ENCODE measurements at places on chromosomes 5 and 9.

GRCh38 chr9:85268131-85268530 is 473.6 kb downstream of the AGTPBP1 start:
- no peak for DNase-seq

DNA sequence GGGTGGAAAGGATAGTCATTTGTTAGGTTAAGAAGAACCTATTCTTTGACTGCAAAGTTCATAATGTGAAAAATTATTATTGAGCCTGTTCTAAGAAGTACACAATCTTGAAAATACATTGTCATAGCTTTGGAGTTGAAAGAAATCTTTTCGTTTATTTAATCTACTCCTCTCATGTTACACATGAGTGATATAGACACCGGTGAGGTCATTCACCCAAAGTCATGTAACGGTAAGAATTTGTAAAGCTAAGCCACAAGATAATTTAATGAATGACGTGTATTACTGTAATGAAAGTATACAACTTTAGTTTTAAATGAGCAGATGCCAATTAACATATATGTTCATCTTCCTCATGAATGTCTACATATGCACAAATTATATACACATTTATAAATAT is 284.1 kb upstream of the PDE4D start:
- DNase-seq = no peak

- no peak for DNase-seq
Measured at GRCh38 chr5:73103870-73104299, 16.5 kb upstream of the TMEM171 start.

GRCh38 chr5:174145821-174146220 is 100.3 kb downstream of the NSG2 start:
- peak; percentile 7 for DNase-seq

Measured in GM23248 (cell line).